ENCODE measurements at places on chromosomes 3 and 15.

DNA sequence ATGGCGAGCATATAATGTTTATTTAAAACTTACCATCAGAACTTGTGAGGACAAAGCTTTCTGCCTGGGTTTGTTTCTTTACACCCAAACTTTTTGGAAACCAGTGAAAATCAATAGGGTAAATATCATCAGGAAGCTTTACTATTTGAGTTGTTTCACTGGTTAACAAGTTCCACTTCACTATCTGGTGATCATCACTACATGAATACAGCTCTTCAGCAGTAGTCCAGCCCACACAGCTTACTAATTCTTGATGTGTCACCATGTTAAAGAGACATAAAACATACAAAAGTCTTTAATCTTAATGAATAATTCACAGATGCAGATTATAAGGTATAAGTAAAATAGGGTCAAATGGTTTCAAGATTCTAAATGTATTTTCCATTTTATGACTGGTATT, 17.6 kb downstream of the IFT80 start:
- DNase-seq: no peak

- no peak for DNase-seq
These were observed 81.9 kb downstream of the FGF12 start for GRCh38 chr3:192645437-192645836.

DNA sequence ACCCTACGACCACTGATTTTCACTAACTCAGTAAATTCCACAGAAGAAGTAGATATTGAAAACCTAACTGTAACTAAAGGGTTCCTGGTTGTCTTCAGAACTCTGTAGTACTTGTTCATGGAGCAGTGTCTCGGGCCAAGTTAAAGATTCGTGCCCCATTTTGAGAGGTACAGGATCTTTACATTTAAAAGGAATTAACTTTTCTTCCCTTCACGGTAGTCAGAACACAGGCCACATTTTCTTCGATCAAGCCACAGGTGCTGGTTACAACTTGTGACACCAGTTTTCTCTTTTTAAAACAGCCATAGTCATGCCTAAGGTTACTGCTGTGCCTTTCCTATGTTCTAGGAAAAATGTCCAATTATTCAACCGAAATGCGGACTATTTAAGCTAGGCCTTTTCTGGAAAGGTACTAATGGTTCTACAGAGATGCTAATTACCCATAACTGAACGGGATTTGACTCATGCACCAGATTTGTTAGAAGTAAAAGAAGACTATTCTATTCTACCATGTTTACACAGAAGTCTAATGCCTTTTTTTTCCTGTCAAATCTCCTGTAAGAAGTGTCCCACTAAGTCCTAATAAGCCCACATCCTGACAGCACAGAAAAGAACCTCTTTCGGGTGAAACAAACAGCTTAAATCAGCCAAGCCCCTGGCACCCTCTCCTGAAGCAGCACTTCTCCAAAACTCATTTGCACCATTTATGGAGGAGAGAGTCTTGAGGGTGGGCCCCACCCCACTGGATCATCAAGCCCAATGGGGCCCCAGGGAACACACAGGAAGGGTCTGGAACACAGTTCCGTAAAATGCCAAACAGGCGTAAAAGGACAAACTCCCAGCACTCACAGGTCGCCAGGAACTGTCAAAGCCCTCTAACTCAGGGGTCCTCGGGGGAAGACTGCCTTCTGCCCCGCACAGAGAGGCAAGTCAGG, 1.9 kb downstream of the LRIG1 start:
- no peak for DNase-seq

DNA sequence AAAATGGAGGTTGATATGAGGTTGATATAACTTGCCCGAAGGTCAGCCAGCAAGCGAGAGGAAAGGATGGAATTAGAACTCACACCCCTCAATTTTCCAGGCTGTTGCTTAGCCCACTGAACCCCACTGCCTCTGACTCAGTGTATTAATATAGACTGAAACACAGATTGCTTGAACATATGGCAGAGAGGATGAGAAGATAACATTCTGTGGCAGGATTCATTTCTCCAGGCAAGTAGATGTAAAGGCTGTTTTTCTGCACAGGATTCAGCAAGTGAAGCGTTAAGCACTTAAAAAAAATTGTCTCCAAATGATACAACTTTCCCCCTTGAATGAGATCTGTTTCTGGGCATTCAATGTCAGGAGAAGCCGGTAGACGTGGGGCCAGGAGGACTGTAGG, 335.2 kb downstream of the GAP43 start:
- no peak for DNase-seq

GRCh38 chr3:114234745-114235144, 2.6 kb downstream of the ZNF80 start:
- DNase-seq: no peak

DNA sequence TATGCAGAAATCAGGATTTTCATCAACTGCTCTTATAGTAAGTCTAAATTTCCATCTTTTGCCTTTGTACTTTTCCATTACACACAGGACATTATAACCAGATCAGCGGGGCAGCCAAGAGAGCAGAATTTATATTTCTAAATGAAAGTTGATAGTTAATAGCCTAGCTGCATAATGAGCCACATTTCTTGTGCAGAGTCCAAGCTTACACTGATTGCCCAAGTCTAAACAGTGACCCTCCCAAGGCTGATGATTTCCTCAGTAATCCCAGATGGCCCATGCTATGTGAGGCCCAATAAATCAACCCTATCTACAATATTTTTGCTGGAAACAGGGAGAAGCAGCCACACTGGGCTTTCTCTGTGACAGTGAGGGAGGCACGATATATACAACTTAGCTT, 475.8 kb upstream of the KCNMB2 start:
- DNase-seq: no peak

- no peak for DNase-seq
These were observed 100.5 kb downstream of the ATP8B4 start for GRCh38 chr15:50018491-50018890.

GRCh38 chr3:157532529-157533297, 29.5 kb upstream of the VEPH1 start:
- no peak for DNase-seq

- no peak for DNase-seq
These were observed 50.3 kb upstream of the SPRED1 start for GRCh38 chr15:38202361-38202760.

- DNase-seq: no peak
These were observed 2.7 kb downstream of the ADAMTS7 start for GRCh38 chr15:78808550-78808949.

GRCh38 chr15:93076875-93077274, 12.1 kb downstream of the RGMA start:
- no peak for DNase-seq

- no peak for DNase-seq
These were observed 101.5 kb upstream of the MYO5C start for GRCh38 chr15:52397118-52397517.

DNA sequence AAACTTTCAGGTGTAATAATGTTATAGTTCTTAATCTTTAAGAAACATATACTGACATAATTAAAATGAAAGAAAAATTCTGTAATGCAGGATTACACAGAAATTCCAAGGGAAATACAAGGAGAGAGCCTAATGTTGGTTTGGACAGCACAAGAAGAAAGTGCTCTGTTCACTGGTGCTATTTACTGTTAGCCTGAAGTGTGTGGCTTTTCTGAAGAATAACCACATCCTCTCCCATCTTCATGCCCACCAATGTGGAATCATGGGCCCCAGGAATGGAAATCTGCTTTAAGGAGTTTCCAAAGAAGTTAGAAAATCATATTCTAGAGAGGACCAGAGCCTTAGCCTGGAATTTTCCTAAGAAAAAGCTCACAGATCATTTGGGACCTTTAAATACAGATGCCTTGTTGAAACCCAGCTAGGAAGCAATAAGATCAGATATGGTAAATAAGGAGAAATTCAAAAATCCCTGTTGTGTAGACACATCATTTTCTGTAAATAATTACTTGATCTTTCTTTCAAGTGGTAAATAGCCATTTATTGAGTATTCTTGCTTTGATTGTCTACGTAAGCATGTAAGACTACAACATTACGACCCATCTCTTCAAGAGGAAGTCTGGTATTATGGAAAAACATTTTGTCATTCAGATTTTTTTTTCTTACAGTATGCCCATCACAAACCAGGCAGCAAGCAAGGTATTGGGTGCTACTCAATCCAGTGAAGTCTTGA, 10.3 kb upstream of the USP50 start:
- no peak for DNase-seq

- DNase-seq: no peak
These were observed 102.9 kb upstream of the CGNL1 start for GRCh38 chr15:57273402-57273801.

- no peak for DNase-seq
These were observed 22.2 kb downstream of the LSM3 start for GRCh38 chr3:14200841-14201240.

DNA sequence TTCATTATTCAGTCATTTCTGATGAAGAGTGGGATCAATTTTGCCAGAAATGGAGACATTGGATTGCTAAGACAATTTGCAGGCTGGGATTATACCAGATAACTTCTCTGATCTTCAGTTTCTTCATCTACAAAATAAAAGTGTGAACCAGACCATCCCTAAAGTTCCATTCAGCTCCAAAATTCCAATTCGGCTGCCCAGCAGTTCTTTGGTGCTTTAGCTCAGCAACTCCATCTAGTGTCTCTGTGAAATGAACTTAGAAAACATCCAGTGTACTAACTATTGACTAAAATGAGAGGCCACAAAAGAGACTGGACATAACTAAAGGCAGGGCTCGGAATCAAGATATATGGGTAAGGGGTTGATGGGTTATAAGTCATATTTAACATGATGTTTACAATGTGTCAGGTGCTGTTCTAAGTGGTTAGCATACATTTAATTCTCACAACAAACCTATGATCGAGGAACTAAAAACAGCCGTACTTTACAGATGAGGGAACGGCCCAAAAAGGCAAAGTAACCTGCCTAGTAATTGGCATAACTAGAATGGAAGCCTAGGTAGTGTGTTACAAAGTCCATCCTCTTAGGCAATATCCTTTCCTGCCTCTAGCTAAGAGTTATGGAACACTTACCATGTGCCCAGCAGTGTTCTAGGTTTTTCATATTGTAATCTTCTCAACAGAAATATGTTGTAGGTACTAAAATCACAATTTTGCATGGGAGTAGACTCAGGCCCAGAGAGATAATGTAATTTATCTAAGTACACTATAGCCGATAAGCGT, 17.0 kb downstream of the THAP10 start:
- DNase-seq: no peak

DNA sequence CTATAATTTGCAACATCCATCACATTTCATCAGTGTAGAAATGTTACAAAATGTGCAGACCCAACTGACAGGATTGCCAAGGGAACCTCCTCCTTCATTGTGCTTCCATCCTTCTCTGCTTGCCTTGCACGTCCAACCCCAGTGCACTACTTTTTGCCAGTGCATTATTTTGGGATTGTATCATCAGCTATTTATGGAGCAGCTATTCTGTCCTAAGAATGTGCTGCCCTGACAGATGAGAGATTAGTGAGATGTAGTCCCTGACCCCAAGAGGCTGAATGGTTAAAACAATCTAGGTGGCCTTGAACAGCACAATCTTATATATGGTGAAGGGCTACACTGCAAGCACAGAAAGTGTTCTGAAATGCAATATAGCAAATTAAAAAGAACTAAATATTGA, 935.8 kb downstream of the IGSF11 start:
- DNase-seq: no peak

DNA sequence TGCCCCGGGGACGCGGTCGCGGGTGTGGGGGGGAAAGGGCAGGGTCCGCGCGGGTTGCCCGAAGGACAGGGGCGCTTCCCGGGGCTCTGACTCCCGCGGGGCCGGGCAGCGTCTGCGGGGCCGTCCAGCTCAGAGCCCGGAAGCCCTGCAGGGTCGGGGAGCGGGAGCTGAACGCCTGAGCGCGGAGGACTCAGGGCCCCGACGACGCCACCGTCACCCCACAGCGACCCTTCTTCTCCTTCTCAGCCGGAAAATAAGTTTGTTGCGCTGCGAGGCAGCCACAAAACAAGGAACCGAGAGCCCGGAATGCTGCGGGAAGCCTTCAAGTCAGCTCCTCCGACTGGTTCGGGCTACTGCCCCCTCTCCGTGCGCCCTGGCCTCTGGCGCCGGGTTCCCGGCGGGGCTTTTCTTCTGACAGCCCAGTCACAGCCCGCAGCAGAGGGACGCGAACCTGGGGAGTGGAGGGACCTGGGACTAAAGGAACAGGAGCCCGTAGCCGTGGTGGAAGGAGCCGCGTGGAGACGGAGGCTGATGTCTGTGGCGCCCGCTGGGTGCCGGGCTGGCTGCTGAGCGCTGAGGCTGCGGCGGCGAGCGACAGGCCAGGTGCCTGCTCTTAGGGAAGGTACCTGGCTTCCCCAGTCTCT, 484 bp downstream of the CNTN4 start:
- DNase-seq: no peak

GRCh38 chr3:50737906-50738598, 63.3 kb downstream of the DOCK3 start:
- no peak for DNase-seq

GRCh38 chr15:77053709-77054108, 17.2 kb downstream of the TSPAN3 start:
- no peak for DNase-seq

GRCh38 chr15:26691249-26691648, 81.6 kb downstream of the GABRB3 start:
- DNase-seq: no peak

- no peak for DNase-seq
These were observed 15.6 kb downstream of the B4GALT4 start for GRCh38 chr3:119225121-119225520.

DNA sequence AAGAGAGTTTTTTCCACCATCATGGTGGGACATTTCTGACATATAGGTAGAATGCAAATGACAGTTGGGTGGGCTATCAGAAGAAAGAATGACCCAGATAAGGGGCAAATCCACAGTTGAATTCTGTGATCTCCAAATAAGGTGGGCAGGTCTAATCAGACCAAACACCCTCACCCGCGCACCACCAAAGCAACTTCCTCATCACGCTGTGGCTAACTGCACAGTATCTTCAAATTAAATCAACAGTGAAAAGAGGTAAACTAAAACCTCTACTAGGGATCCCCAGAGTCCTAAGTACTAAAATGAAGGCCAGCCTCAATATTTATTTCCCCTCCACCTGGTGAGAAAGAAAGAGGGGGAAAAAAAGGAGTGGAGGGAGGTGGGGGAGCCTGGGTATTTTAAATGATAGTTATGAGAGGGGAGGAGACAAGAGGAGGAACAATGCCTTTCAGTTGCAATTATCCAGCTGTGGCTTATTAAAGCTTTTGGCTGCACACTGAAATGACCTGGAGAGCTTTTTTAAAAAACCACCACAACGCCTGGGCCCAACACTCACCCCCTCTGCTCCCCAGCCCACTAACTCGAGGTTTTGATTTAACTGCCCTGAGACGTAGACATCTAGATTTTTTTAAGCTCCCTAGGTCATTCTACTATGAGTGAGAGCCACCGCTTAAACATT, 61.0 kb downstream of the LRIG1 start:
- no peak for DNase-seq

Data from RWPE2 (cell line).